ENCODE measurements at places on chromosomes 6 and 20.

DNA sequence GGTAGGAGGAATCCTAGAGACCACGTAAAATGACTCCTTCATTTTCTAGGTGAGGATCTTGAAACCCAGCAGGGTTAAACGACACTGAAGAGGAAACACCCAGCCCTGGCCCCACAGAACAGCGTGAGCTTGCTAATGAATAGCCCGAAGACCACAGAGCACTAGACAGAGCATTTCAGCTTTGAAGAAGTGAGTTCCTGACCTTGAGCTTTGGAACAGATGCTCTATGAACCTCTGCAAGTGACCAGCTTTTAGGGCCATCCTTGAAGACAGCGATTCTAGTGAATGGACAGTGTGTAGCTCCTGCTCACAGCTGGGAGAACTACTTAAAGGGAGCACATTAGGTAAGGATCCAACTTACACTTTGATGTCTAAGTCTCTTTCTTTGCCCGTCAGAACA lies 74.0 kb upstream of the FRMD1 start:
- no peak for DNase-seq

DNA sequence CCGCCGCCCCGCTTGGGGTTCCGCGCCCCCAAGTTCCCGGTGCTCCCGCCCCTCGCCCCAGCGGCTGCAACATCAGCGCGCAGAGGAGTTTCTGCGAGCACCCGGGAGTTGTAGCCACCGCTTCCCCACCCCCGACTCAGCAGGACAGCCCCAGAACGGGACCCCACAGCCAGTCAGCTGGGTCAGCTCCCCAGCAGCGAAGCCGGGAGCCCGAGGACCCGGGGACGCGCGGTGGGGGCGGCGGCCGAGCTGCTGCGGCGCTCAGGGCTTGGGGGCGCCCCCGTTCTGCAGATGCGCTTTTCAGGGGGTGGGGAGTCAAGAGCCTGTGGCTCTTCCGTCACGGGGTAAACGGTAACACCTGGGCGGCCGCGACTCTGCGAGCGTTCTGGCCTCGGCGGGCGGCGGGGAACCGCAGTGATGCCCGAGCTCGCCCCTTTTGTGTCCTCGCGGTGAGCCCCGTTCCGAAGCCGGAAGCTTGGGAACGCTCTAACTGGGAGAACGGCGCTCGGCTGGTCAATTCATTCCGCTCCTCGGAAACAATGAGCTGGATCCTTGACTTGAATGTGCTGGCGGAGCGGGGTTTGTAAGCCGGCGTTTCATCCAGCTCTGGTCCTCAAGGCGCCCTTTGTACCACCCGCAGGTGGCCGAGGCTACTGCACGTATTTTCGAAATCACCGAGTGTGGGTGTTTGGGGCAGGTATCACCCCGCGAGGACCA lies 774 bp downstream of the PLEKHG1 start:
- peak; percentile 90 for DNase-seq

DNA sequence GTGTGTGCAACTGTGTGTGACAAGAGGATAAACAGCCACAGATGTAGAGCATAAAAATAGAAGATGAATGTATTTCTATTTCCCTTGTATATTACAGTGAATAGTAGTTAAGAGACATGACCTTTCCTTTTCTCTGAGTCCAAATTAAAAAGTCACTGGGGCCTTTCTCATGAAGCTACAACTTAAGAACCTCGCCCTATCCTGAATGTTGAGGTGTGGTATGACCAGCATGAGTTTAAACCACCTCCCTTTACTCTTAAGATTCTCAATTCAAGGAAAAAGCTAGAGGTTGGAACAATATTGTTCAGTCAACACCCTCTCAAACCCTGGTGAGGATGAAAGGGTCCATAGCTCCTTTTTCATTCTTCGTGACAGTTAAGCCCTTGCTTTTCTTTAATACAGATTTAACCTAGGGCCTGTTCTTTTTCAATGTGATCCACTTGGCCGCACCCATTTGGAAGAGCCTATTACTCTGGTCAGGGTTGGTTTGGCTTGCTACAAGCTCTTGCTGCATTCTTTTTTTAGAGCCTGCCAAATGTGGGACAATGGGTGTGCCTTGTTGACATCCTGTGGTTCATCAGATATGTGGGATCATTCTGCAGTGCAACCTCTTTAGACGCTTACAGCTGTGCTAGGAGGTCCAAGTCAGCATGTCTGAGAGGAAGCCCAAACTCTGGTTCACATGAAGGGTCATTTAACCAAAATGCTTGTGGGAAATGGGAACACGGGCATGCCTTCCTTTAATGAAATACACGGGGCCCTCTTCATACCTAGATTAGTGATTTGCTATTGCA lies 290.0 kb downstream of the HAO1 start:
- DNase-seq = no peak

DNA sequence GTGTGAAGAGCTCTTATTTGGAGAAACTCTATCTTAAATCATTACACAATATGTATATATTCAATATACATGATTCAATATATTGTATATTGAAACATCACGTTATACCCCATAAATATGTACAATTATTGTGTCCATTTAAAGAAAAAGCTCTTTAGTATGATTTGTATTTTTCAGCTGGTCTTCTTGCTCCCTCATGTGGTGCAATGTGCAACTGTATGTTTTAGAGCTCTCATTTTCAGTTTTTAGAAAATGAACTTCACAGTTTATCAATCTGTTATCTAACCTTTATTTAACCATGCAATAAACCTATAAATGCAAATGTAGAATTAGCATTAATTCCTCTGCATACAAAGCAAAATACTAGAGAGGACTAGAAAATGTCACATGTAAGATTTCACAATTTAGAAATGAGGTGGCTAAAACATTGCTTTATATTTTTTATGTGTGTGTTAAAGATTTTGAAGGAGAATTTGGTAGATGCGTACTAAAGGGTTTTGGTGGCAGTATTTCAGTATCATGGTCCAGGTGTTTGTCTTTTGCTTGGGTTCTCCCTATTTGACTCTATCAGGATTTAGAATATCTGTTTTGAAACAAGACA lies 167.1 kb downstream of the PHF3 start:
- DNase-seq = no peak

GRCh38 chr6:30684386-30685156 lies 1.9 kb downstream of the PPP1R18 start:
- no peak for DNase-seq

DNA sequence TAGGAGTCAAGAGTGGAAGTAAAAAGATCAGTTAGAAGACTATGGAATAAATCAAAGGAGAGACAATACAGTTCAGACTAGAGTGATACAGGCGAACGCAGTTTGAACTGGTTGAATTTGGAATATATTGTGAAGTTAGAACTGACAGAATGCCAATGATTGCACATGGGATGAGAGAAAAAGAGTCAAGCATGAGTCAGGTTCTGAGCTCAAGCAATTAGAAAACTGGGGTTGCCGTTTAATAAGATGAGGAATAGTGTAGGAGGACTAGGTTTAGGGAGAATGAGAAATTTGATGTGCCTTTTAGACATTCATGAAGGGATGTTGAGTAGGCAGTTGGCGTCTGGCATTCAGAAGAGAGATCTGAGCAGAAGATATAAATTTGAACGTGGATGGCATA lies 8.0 kb downstream of the RNF217 start:
- no peak for DNase-seq

DNA sequence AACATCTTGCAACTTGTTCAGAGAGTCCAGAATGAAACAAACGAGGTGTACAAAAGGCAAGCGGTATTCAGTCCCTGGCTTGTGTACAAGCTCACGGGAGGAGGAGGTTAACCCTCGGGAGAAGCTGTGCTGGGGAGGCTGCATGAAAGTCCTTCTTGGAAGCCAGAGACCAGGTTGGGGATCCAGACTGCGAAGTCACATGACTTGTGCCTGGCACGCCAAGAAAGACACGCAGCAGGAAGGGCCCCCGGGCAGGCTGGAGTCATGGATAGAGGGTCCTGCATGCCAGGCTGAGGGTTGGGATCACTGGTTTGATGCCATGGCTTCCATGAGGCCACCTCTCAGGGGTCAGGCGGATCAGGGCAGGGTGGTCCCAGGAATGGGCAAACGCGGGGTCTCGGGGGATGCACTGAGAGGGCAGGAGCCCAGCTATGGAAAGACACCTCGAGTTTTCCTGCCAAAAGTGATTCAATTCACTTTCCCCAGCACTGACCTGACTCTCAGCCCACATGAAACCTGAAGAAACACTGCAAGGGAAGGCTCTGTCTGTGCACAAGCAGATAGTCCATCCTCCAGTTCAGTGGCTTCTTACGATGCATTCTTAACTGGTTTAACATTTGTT lies 79.4 kb downstream of the DLL1 start:
- no peak for DNase-seq

DNA sequence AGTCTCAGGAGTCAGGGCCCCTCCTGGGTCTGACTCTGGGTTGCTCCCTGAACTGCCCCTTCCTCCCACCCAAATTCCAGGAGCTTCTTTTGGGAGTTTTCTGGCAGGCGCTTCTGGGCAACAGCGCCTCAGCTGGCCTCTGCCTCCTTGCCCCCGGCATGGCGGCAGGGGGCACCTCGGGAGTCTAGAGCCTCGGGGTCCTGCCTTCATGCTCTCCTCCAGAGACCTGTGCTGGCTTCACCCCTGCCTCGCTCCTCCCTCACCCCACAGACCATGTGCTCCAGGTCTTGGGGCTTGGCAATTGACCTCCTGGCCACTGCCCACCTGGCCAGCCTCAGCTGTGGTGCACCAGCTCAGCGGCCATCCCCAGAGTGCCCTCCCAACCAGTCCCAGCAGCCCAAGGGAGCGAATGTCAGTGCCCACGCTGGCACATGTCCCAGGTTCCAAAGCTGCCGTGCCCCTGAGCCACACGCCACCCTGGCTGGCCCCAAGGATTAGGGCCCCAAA lies 43.4 kb downstream of the SRC start:
- no peak for DNase-seq

- peak; percentile 71 for DNase-seq
Measured at GRCh38 chr6:159151266-159151855, 17.8 kb upstream of the FNDC1 start.

GRCh38 chr20:41167118-41167470 lies 29.8 kb downstream of the PLCG1 start:
- DNase-seq = no peak

DNA sequence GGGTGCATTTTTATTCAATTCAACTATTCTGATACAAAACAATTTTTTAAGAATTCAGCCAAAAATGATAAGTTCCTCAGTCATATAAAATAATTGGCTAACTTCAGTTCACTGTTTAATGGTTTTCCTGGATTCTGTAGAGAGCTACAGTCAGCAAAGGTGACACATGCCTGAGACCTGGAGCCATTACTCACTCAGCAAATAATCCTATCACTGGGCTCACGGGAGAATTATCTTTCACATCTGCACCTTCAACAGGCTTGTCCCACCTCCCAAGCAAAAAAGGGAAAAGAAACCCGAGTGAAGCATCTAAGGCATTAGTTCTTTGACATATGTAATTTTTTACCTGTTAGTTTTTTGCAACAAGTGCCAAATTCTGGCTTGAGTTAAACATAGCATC lies 34.9 kb upstream of the FOXA2 start:
- no peak for DNase-seq

GRCh38 chr6:20791074-20791473 lies 256.8 kb downstream of the CDKAL1 start:
- DNase-seq = no peak

- DNase-seq = no peak
Measured at GRCh38 chr20:22946596-22946995, 88.5 kb upstream of the SSTR4 start.

DNA sequence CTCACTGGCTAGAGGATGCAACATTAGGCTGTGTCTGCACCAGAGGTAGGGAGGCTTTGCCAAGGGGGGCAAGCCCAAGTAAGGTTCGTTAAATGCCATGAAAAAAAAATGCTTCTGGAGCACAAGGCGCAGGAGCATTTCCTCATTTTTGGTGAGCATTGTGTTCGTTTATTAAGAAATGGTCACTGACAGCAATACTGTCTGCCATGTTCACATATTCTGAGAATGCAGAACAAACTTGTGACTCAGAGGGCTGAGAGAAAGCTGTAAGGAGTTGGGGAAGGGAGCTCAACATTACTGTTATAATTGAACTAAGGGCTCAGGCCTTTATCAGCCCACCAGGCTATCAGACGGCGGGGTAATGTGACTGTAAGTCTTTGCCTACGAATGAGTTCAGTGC lies 465.4 kb upstream of the BTBD3 start:
- DNase-seq = no peak

DNA sequence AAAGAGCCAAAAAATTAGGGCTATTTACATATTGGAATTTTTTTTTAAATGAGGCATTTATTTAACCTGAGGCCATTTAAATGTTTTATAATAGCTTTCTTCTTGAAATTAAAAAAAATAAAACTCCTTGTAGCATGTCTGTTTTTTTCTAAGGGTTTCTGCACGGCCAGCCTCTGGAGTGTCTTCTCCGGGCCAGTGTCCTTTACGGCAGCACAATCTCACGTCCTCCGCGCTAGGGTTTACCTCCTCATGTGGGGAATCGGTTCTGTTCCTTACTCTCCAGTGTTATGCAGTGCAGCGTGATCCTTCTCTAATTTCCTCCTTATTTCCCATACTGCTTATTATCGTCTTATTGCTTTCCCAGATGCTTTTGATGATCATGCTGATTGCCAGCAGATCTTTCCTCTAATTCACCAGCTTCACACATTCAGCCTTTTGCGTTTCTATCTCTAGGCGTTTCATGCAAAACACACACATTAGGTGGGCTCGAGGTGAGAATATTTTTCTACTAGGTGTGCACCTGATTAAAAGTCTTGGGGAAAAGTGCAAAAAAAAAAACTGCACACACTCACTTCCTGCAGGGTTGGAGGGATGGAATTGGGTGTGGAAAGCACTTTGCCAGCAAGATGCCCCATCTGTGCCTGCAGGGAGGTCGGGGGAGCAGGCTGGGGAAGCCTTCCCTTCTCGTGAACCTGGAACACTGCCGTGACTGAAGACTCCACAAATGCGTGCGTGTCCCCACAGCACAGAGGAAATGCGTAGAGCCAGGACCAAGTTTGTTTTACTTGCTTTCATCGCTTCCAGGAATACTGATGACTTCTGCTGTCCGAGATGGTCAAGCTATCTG lies 56.1 kb downstream of the PSMG4 start:
- no peak for DNase-seq

- no peak for DNase-seq
Measured at GRCh38 chr6:106511288-106512047, 117.8 kb downstream of the RTN4IP1 start.

GRCh38 chr6:31948306-31948705 lies 2.4 kb downstream of the CFB start:
- no peak for DNase-seq

DNA sequence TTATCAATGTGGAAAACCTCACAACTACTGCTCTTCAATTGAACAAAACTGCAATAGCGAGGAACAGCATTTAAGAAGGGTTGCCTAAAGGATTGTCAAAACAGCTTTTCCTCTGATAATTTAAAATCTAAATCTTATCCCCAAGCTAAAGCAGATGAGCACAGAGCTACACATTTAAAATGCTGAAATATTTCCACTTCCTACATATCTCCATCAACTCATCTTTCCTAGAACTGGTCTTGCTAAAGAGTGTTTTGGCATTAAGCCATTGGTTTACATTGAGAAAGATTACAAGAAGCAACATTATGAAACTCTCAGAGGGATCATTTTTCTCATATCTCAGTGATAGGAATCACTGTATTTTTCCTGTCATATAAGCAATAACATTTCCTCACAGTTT lies 3.6 kb downstream of the OR10C1 start:
- no peak for DNase-seq

- DNase-seq = peak; percentile 51
Measured at GRCh38 chr6:27295301-27296079, 16.6 kb downstream of the POM121L2 start.
